ENCODE measurements at places on chromosomes 11 and 22.

GRCh38 chr11:55658031-55658573 is 3.9 kb upstream of the OR4C6 start:
- no peak for DNase-seq

- no peak for DNase-seq
These were observed 17.1 kb upstream of the MED17 start for GRCh38 chr11:93767018-93767417.

- DNase-seq, result no peak
These were observed 7.3 kb upstream of the CRYBB3 start for GRCh38 chr22:25192406-25192805.

DNA sequence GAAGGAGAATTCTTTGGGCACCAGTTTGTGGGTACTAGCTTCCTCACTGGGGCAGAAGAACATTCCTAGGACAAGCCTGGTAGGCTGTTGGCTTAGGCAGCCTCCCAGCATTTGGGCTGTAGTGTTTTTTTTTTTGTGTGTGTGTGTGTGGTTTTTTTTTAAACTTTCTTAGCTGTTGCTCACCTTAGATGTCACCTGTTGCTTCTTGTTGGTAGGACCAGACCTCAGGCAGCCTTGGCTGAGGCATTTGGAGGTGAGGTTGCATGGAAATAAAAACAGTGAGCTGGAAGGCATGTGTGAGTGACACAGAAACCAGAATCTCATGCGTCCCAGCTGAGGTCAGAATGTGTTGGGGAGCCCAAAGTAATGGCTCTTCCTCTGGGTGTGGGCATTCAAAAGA is 21.3 kb downstream of the AMPD3 start:
- DNase-seq, result no peak

DNA sequence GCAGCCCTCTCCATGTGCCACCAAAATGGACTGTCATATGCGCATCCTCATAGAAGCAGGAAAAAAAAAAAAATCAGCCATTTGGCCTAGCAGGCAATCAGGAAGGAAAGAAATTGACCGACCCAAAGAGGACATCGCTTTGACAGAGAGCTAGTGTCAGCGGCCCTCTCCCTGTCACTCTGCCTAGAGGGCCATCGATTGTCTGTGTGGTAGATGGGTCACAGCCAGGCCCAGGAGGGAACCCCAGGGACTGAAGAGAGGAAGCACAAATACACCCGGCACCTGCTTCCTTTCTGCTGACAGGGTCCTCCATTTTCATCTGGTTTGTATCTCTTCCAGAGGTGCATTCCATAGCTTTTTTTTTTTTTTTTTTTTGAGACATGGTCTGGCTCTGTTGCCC is 21.8 kb downstream of the VPS37C start:
- DNase-seq, result no peak

DNA sequence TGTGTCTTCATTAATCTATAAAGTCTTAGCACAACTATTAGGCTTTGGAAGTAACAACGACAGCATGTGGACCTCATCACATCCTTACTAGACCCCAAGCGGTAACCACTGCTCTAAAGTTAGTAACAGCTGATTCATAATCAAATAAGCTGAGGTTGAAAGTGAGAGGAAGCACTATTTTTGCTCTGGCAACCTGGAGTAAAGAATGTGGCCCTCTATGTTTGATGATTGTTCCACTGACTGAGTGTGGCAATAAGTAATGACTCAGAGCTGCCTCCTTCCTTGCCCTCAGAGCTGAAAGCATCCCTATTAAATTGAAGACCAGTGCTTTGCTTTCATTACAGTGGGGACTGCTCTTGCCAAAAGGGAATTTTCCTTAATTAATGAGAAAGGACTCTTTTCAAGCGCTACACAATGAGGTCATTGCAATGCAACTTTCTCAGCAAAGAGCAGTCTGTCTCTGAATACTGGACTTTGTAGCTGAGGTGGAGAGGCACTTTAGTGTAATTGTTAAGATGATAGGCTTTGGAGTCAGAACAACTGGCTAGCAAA is 906.1 kb upstream of the RAG2 start:
- no peak for DNase-seq

DNA sequence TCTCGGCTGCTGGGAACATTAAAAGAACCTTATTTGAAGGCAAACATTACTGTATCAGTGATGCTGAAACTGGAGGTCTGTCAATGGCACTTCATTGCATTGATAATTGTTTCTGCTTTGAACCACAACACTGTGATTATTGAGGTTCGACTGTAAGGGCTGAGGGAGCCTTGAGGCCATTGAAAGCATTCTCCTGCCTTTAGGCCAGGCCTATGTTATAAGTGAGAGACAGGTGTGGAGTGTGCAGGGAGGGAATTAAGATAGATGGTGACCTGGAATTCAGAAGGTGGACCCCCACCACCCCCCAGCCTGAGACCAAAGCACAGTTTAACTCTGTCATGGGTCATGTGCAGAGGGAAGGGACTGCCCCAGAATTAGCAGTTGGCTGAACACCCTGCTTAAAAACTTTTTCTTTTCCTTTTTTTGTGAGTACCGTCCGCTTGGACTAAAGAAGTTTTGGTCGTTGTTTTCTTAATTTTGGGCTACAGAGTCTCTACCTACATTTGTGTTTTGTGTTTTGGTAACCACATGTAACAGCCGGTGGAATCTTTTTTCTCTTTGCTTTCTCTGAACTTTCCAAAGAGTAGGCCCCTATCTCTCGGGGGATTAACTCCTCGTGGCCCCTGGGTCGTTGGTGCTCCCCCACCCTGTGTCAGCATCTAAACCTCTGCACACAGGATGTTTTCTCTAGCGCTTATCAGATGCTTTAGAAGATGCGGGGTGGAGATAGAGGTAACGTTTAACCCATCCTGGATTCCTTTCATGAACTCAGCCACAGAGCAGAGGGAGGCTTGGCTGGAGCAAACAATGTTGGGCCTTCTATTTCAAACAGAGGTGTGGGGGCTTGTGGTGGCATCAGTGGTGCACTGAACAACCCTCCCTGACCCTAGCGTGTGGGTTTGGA is 43.7 kb downstream of the ZBTB16 start:
- DNase-seq, result no peak

GRCh38 chr22:46806794-46807193 is 44.3 kb downstream of the TBC1D22A start:
- DNase-seq, result no peak

DNA sequence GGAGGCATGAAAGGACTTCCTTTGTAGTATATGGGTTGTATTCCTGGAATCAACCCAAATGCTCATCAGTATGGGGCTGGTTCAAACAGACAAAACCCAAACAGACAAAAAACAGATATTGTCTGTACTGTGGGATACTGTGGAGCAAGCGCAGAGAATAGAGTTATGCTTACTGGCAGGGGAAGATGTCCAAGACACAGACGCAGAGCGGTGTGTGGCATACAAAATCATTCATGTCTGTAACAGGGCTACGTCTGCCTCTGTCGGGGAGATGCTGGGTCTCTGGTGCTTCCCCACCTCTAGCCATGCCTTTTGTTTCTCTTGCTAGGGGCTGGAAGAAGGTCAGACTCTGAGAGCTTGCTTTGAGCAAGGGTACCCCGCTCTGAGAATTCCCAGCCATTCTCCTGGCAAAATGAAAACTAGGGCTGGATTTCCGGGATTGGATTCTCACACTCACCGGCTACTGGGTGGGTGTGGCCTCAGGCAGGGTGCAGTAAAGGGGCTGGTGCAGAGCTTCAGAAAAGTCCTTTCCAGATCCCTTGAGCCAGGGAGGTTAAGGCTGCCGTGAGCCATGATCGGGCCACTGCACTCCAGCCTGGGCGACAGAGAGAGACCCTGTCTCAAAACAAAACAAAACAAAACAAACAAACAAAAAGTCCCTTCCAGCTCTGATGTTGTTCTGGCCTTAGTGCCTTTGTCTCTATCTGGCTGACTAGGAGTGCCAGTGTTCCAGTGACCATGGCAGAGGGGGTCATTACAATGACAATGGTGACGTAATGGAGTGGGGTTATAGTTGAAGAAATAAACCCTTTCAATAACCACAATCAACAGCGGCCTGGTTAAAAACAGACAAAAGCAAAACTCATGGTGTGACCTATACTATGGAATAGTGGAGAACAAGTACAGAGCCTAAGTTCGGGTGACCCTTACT is 2.9 kb upstream of the ABCC8 start:
- no peak for DNase-seq

- no peak for DNase-seq
These were observed 190.2 kb downstream of the DSCAML1 start for GRCh38 chr11:117606790-117607189.

DNA sequence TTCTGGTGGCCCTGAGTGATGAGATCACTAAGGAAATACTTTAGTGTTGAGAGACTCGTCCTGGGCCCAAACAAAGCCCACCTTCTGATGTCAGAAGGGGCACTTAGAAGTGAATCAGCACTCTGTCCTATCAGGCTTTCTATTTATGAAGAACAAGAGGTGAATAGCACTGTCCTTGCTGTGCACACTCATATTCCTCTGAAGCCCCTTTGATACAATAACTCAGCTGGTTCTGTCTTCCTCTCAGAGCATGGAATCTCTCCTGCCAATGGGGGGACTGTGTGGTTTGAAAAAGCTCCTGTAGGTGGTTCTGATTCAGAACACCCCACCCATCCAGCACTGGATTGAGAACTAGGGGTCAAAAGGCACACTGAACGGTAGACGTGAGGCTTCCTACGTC is 348.1 kb downstream of the ETS1 start:
- DNase-seq, result no peak

- DNase-seq, result no peak
These were observed 346.5 kb upstream of the SYN3 start for GRCh38 chr22:33404723-33405122.

DNA sequence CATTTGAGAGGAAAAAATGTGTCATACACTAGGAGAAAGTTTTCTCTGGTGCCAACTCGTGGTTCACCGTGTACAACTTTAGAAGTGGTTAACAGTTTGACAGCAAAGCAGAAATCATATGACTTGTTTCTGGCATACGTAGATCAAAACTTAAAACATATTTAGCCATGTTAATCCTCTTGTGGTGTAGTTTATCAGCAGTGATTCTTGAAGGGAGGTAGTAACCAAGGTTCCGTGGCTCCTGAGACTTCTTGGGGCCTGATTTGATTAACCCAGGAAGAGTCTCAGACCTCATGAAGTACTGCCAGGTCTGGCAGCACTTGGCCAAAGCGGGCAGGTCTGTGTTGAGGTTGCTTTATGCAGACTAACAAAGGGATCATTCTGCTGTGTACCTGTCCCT is 40.5 kb downstream of the SREBF2 start:
- peak; percentile 28 for DNase-seq

DNA sequence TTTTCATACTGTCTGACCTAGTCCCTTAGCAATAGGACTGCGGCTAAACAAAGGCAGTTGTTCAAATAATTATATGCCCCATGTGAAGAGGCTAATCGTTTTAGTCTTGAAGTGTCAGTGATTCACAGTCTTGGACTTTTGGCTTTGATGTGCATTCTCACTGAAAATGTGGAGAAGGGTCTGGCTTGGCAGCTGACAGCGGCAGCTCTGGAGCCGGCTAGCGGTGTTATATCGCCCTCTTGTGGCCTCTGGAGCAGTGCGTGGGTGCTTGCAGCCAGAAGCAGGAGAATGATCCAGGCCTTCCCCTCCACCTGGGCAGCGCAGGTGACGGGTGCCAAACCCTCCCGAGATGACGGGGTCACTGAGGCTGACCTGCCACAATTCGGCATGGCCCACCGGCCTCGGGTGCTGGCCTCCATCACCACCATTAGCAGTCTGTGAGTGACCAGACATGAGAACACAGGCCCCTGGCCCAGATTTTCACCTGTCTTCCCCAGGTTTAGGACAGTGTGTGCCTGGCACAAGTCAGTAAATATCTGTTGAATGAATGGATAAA is 90.3 kb upstream of the PITPNB start:
- DNase-seq, result peak; percentile 77

GRCh38 chr11:127524618-127525017 is 524.0 kb upstream of the KIRREL3 start:
- DNase-seq, result no peak

GRCh38 chr11:13207665-13208594 is 69.7 kb upstream of the BMAL1 start:
- DNase-seq, result no peak

- DNase-seq, result no peak
These were observed 13.4 kb upstream of the CAPN5 start for GRCh38 chr11:77053217-77054015.

DNA sequence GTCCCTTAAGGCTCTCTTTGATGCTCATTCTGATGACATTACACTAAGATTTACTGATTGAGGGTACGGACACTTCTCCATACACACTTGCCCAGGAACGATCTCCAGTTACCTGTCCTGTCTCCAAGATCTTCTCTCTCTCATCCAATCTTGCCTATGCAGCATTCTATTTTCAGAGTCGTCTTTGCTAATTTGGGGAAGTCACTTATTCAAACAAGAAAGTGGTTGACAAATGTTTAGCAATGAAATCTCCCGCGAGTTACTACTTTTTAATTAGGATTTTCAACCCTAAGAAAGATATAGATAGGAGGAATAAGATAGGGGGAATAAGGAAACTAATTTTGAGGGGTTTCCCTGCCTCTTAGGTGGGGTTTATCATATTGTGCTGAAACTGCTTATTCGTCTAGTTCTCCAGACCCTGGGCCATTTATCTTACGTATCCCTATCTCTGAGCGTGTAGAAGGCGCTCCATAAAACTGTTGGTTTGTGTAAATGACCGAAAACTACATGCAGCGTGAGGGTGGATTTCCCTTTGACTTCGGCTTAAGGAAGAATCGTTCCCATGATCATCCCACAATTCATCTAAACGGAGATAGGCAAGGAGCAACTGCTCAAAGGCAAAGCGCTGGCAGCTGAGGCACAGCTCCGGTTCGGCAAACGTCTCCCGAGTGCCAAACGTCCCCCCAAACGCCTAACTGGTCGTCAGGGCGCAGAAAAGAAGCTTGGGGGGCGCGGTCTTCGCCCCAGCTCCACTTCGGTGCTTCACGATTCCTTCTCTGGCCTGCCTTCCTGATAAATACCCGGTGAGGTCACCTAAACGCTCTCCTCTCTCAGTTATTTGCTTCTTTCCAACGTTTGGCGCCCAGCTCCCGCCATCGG is 804 bp downstream of the APIP start:
- no peak for DNase-seq

GRCh38 chr11:35313760-35314153 is 105.6 kb downstream of the SLC1A2 start:
- no peak for DNase-seq

GRCh38 chr11:48162885-48163268 is 53.7 kb upstream of the OR4B1 start:
- DNase-seq, result no peak

GRCh38 chr11:2298795-2299761 is 2.6 kb downstream of the C11orf21 start:
- DNase-seq, result no peak

GRCh38 chr22:19066531-19067271 is 55.5 kb downstream of the DGCR2 start:
- no peak for DNase-seq

GRCh38 chr11:129117595-129118350 is 74.4 kb downstream of the ARHGAP32 start:
- peak; percentile 2 for DNase-seq

- no peak for DNase-seq
These were observed 18.5 kb downstream of the BLID start for GRCh38 chr11:122097419-122098001.
